Fibroblast of skin of abdomen (primary cell): ENCODE measurements at places on chromosomes 7 and 10.

GRCh38 chr7:93575555-93576399, 1.3 kb upstream of the CALCR start:
- no peak for DNase-seq

DNA sequence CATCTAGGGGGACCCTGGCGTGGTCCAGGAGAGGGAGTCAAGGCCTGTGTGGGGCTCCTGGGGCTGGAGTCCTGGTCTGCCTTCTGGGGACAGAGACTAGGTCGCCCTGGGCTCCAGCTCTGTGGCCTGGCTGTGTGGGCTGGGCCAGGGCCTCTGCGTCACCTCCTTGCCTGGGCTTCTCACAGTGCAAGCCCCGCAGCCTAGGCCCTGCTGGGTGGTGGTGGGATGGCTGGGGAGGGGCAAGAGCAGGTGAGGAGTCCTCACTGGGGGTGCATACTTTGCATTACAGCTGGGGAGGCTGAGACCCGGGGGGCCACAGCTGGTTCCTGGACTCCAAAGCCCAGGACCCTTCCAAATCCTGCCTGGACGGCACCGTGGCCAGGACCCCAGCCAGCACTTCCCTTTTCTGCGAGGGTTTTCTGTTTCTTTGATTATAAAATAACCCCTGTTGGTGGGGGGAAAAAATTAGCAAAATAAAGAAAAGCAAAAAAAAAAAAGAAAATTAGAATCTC, 23.5 kb downstream of the PWWP2B start:
- no peak for DNase-seq

- no peak for DNase-seq
Measured at GRCh38 chr10:116472891-116473290, 45.2 kb downstream of the PNLIPRP3 start.

- DNase-seq = no peak
Measured at GRCh38 chr10:67903581-67903980, 19.1 kb downstream of the SIRT1 start.

GRCh38 chr7:135269921-135270320, 36.3 kb downstream of the STRA8 start:
- DNase-seq = no peak

DNA sequence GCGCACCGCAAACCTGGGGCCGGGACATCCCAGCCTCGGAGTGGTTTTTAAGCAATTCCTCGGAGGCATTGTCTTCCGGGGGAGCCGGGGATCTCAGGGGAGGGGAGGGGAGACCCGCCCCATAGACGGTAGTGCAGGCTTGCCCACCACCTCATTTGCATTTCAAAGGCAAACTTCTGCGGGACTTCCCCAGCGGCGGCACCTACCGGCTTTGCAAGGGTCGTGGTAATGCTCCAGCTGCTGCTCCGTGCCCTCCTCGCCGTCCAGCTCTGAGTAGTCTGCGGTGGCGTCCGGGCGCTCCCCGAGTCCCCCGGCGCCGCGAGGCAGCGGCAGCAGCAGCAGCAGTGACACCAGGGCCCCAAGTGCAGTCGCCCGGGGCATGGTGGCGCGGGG, 425 bp downstream of the TLL2 start:
- no peak for DNase-seq

GRCh38 chr10:127434006-127434405, 115.1 kb upstream of the NPS start:
- DNase-seq = no peak

DNA sequence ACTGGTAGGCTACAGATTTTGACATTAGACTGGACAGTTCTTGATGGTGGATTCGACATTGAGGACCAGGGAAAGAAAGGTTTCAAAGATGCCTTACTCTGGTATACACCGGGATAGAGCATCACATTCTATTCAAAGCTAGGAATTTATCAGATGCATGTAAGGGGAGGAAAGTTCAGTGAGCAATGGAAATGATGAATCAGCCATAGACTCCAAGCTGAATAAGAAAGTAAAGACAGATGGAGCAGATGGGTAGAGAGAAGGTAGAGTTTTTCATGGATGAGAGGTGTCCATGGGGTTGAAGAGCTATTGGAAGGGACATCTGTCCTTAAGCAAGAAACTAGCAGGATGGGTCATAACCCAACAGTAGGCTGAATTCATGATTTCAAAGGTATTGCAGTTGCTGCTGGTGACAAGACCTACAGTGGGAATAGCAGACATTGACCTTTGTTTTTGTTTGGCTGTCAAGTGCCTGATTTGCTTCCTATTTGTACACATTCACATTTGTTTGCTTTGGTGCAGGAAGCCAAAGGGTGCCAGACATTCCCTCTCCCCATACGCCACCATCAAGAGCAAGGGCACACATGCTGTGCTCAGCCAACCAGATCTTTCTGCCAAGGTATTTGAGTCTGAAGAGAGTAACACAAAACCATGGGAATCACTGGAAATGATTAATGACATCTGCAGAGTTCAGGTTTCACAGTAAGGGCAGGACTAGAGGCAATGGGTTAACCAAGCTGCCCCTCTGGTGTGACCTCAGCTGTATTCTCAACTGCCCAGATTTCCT, 8.6 kb upstream of the CACUL1 start:
- DNase-seq = no peak

DNA sequence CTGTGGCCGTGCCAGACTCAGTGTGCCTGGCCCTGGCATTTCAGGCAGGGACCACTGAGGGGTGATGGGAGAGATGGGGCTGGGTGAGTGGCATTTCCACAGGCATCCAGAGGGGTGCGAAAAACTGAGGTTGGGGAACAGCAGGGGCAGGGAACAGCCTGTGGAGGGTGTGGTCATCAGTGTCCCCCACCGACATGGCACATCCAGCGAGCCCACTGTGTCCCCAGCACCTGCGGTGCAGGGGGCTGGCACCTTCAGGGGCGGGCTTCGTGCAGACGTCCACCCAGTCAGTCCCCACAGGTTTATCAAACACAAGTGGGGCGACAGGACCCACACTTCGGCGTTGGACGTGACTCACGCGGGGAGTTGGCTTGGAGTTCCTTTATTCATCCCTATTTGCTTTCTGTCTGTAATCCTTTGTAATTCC, 14.8 kb downstream of the CUX1 start:
- DNase-seq = no peak

DNA sequence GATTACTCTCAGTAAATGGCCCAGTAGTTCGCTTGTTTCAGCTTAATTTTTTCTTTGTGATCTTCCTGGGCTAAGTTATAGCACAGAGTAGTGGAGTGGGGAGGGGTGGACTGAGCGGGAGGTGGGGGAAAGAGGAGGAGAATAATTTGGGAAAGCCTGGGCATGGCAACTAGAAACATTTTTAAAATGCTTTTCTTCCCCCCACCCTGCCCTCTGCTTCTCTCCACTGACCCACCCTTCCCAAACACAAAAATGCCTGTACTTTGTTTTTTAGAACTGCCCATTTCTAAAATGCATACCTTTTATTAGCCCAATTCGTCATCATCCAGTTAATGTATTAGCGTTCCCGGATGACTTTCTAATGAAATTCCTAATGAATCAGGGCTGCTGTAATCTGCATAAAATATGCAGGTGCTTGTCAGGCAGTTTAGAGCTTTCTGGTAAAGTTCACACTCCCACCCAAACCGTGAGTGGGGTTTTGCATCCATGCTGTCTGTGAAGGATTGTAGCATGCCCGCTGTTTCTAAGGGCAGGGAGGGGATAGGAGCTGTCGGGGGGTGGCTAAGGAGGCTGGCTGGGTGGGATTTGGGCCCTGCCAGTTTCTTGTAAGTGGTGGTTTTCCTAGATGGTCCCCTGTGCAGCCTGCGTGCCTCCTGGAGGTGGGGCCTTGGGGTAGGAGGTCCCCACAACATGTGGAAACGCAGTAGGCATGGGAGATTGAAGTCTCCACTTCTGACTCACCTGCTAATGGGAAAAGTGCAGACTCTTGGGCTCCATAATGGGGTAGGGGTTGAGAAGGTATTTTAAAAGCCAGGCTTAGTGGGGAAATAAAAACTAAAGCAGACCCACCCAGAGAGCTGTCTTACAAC, 190.3 kb downstream of the TCF7L2 start:
- no peak for DNase-seq

GRCh38 chr10:129863201-129863663, 100.8 kb downstream of the EBF3 start:
- DNase-seq = no peak
